ENCODE measurements at places on chromosomes 13 and 19.

DNA sequence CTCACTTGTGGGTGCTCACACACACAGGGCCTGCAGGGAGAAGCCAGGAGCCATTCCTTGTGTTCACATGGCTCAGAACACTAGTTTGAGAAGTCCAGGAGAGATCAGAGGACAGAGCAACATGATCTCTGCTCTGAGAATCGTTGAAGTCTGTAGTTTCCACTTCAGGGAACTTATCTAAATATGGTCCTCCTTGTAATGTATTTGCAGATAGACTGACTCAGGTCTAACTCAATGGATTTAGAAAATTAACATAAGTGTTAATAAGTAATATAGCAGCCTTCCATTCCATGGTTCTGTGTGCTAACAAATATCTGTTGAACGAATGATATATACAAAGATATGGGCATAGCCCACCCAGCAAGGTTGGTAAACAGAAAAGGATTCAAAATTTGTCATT is 119.8 kb upstream of the STARD13 start:
- DNase-seq = no peak

GRCh38 chr19:35739275-35740107 is 2.8 kb downstream of the IGFLR1 start:
- no peak for DNase-seq

GRCh38 chr19:54696766-54697165 is 27.5 kb upstream of the KIR3DL3 start:
- DNase-seq = no peak

- DNase-seq = no peak
These were observed 716.5 kb upstream of the PRR20A start for GRCh38 chr13:56424246-56424645.

- DNase-seq = no peak
These were observed 24.6 kb upstream of the F7 start for GRCh38 chr13:113080901-113081521.

DNA sequence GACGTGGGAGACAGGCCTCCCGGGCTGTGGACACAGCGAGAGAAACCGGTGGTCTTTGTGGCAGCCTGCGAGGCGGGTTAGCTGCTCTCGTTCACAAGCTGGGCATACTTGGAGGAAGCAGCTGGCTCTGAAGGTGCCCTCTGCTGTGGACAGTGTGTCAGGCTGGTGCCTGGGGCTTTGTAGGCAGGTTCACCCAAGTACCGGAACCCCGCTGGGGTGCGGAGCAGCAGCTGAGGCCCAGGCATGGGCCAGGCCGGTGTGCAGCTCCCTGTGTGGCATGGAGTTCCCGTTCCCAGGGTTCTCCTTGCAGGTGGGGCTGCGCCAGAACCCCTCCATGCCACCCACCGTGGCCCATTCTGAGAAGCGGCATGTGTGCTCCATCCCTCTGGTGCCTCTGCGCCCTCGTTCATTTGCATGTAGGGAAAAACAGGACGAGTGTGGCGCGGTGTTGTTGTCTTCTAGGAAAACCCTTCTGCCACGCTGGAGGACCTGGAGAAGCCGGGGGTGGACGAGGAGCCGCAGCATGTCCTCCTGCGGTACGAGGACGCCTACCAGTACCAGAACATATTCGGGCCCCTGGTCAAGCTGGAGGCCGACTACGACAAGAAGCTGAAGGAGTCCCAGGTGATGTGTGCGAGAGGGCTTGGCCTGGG is 20.0 kb downstream of the UPF1 start:
- DNase-seq = no peak

- DNase-seq = peak; percentile 45
These were observed 556.3 kb upstream of the ARGLU1 start for GRCh38 chr13:107124129-107124718.

DNA sequence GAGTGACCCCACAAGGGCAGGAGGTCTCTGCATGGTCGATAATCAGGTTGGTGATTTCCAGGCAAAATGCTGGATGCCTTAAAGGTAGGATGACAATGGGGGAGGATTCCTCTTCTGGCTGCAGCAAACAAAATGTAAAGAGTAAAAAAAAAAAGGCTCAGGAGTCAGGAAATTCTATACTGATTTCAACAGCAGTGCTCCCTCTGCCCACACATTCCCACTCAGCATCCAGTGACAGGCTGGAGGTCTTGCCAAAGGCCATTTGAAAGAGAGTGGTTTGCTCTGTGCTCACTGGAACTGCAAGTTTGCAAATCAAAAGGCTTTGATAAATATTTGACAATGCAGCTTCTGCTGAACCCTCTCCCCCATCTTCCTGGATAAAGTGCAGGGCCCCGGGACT is 135.4 kb downstream of the TNFRSF19 start:
- DNase-seq = no peak

DNA sequence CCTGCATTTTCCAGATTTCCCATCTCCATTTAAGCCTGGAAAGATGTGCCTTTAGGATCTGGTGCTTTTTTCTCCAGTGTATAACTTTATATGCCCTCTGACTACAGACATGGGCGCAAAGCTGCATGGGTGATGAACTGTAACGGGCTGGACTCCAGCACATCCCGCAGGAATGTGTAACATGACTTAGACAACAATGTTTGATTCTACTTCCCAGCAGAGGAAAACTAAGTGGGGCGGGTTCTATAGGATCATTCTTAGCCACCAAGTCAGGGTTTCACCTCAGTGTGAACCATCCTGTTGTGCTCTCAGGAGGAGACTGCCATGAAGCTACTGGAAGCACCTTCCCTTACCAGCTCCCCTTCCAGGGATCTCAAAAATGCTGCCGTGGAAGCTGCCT is 93.2 kb upstream of the SERP2 start:
- DNase-seq = peak; percentile 40

GRCh38 chr13:99724633-99725517 is 223.6 kb downstream of the TM9SF2 start:
- no peak for DNase-seq

GRCh38 chr13:48909056-48909389 is 66.7 kb upstream of the FNDC3A start:
- no peak for DNase-seq

DNA sequence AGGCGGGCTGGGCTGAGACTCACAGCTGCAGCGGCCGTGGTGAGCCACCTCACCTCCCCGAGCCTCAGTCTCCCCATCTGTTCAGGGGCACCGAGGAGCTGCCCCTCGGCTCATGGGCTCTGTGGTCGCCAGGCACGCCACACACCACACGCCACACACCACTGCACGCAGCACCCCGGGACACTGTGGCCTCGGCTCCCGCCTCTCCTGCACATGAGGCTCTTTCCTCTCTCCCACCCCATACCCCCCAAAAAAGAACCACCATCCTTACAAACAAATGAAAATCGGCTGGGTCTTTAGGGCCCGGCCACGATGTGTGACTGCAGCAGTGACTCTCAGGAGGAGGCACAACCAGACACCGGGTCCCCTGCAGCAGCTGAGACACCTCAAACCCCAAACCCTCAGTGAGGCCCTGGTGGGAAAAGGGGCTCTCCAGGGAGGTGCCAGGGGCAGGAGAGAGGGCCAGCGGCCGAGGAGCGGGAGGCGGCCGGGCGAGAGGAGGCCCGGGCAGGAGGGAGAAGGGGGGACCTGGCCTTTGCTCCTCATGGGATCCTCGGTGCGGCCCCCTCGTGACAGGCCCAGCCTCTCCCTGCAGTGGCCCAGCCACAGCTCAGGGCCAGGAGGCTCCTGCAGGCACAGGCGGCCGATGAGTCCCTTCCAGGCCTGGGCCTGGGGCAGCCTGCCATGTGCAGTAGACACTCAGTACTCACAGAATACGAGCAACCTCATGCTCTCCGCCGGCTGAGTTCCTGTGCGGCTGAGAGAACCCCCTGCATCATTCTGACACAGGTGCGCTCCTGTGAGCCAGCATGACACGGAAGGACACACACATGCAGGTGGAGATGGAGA is 66.3 kb downstream of the RASA3 start:
- no peak for DNase-seq

DNA sequence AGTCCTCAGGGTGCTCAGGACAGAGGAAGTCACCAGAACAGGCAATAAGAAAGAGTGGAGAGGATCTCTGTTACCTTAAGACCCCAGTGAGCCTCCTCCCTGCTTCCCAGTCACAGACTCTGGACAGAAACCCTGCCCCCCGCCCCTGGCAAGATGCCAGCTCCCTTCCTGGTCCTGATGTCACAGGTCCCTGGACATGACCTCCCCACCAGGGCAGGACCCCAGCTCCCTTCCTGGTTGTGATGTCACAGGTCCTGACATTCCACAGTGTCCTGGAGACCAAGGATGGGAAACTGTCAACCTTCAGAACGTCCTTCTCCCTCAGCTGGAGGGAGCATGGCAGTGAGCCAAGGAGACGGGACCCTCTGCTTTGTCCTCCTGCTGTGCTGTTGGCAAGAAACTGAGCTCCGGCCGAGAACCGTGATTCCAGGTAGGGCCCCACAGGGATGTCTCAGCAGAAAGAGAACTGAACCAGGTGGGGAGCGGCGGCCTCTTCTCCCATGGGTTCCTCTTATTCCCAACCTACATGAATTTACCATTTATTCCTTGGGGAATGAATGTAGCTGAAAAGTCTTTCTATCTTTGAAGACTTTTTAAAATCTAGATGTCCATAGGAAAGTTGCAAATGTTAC is at the start of gene SPACA7:
TSS of gene SPACA7 (plus strand) at position 306 of the 632 bp plus-strand sequence. CDS start at position 337, 31 bp downstream.
- no peak for DNase-seq

DNA sequence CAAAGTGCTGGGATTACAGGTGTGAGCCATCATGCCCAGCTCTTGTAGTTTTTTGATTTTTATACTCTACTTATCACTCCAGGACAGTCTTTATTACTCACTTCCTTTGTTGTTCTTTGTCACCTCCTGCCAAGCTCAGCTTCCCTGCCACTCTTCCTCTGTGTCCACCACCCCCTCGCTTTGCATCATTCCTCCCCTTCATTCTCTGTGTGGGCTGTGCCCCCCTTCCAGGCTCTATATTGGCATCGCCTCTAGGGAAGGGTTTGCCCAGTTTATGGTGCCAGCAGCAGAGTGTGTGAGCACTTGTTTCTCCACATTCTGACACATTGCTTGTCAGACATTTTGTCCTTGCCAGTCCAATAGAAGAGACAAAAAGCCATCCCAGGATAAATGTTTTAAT is 15.1 kb downstream of the ZNF302 start:
- peak; percentile 38 for DNase-seq

DNA sequence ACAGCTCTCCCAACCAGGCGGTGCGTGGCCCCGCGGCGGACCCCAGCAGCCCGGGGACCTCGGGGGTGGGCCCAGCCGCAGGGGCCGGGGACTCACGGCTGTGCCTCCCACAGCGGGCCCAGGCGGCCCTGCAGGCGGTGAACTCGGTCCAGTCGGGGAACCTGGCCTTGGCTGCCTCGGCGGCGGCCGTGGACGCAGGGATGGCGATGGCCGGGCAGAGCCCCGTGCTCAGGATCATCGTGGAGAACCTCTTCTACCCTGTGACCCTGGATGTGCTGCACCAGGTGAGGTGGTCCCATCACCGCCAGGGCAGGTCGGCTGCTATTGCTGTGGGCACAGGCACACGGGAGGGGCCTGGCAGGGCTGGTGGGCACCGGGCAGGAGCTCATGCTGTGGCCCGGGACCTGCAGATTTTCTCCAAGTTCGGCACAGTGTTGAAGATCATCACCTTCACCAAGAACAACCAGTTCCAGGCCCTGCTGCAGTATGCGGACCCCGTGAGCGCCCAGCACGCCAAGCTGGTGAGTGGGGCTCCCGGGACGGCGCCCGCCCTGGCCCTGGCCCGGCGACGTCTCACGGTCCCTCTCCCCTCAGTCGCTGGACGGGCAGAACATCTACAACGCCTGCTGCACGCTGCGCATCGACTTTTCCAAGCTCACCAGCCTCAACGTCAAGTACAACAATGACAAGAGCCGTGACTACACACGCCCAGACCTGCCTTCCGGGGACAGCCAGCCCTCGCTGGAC is 7.3 kb downstream of the PTBP1 start:
- no peak for DNase-seq

DNA sequence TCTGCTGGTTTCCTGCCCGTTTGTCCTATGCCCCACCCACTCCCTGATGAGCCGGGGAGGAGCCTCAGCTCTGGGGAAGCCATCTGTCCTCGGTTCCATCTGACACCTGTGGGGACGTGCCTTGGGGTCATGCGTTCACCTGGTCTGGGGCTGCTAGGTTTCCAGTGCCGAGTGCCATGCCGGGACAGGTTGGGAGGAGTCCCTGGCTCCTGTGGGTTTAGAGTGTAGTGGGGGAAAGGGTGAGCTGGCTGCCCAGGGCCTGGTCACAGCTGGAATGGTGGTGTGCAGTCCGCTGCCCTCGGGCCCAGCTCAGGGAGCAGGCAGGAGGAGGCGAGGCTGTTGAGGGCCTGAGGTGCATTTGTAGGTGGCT is 2.5 kb downstream of the KDM4B start:
- DNase-seq = peak; percentile 60

DNA sequence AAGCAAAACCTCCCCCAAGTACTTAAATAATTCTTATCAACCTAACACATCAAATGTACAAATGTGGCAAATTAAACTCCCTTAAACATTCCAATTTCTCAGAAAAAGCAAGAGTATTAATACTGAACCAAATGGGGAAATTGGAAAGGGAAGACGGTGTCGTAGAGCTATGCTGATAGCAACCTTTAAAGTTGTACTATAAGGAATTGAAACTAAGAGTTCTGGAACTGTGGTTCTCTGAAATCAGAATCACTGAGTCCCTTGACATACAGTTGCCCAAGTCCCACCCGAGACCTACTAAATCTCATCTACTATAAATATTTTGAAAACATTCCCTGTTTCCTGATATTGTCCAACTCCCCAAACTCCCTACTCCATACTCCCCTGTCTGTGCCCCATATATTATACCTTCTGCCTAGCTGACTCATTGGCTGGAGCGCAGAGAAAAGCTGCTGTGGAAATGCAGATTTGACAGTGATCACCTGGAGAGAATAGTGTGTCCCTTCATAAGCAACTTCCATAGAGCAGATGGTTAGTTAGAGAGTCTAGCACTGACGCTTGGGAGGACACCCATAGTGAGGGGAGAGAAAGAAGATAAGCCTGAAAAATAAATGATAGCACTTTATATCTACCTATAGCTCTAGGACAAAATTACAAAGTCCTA is 51.4 kb upstream of the ITM2B start:
- DNase-seq = no peak

- DNase-seq = no peak
These were observed 11.9 kb downstream of the EPS8L1 start for GRCh38 chr19:55087542-55087901.

DNA sequence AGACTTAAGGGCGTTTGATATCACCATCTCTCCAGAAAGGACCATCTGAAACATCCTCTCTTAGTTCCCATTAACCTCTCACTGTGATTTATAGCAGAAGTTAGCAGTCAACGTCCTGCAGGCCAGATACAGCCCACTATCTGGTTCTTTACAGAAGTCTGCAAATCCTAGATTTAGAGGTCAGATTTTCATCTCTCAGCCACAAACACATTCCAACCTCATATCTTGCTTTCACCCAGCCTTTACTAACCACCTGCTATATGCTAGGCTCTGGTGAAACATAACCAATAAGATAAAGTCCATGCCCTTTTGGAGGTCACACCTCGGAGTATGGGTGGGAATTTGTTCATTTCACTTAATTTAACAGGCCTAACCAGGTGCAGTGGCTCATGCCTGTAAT is 76.8 kb upstream of the CACNA1A start:
- DNase-seq = no peak

- DNase-seq = no peak
These were observed 1598.6 kb downstream of the SLITRK5 start for GRCh38 chr13:89269737-89270136.

All from PC-3 (cell line).